Left renal cortex interstitium (tissue), 4 donors: ENCODE measurements at places on chromosomes 13 and 19.

DNA sequence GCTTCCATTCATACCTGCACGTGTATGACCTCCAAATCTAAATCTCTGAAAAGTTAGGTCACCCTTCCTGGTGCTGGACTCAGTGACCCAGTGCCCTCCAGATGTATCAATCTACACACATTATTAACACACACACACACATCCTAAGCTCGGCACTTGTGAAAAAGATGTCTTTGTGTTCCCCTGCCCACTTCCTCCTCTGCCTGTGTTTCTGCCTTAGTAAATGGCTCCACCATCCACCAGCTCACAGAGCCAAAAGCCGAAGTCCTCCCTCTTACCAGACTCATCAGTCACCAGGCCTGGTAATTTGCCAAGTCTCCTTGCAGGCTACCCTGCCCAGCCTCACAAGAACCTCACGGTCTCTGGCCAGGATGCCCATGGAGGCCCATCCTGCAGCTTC lies 131.5 kb downstream of the SHISA2 start:
- DNase-seq: no peak

GRCh38 chr13:80955501-80955900 lies 614.6 kb upstream of the SPRY2 start:
- DNase-seq: no peak

DNA sequence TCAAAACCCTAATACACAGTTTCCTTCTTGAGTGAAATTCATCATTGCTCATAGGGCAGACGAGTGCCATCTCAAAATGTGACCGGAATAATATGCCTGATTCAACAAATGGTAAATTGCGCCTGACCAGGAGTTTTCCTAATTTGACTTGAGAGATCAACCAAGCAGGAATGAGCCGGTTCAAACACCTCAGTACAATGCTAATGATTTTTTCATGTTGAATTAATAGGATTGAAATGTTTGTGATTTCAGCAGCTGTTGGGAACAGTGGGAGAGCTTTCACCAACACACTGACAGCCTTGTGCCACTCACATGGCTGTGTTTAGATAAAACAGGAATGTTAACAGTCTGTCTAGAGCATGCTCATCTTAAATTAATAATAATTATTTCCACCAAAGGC lies 484.8 kb downstream of the PCDH9 start:
- DNase-seq: no peak

DNA sequence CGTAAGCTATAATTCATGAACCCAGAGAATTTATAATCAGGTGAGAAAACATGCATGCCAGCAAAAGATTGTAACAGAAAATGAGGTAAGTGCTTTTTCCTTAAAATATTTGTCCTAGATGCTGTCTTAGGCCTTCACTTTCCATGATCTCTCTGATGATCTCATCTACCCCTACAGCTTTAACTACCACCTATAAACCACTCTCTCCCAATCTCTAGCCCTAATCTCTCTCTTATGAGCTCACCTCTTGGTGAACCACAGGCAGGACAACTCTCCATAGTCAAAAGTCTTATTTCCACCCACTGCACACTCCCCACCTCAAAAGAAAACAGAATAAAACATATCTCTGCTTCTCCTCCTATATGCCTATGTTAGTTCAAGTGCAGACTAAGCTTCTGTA lies 137.1 kb downstream of the SLC7A1 start:
- DNase-seq: no peak

- no peak for DNase-seq
Observed at GRCh38 chr19:50022823-50023222, 2.3 kb downstream of the VRK3 start.

- DNase-seq: no peak
Observed at GRCh38 chr13:19766591-19766990, 16.2 kb downstream of the PSPC1 start.

DNA sequence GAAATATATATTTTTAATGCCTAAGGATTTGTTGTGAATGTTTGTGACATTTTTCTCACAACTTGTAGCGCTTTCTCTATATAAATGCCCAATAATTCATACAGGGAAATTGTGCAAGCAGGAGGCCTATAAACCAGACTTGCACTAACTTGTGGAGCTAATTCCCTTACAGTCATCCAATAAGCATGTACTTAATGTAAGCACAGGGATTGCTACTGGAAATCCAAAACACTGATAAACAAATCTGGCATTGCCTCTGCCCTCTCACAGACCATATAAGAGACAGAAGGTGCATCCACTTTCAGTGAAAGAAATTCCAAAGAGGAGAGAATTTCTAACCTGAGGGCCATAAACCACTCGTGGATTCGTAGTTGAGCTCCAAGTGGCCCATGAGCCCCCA lies 518.8 kb downstream of the MYO16 start:
- DNase-seq: no peak

- DNase-seq: no peak
Observed at GRCh38 chr19:47389150-47389556, 30.2 kb downstream of the MEIS3 start.

DNA sequence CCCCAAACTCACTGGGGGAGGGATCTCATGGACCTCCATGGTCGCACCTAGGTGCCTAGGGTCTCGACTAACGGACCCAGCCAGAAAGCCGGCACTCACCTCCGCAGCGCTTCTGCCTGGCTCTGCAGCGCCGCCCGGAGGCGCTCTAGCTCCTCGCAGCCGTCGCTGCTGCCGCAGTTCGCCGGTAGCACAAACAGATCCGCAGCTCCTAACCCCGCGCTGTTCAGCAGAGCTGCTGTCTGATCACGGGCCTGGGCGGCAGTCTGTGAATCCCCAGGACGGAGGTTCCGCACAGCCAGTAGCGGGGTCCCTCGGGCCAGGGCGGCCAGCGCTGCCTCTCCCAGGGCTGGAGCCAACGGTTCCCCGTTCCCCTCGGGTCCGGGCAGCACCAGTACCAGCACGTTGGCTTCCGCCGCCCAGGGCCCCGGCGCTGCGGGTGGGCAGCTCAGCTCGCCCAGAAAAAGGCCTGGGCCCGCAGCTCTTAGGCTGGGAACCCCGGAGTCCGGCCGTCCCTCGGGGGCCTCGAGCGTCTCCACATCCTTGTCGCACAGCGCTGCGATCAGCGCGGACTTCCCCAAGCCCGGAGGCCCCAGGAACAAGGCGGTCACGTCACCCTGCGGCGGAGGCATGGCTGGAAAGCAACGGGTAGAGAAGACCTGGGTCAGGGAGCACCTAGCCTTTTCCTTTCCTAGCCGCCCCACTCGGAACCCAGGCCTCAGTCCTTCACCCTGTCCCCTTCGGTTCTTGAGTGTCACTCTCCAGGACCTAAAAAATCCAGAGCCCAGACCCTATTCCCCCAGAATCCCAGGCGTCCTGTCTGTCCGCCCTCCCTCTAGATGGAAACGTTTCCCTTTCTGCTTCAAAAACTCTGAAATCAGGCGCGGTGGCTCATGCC lies 977 bp downstream of the IRGQ start:
- no peak for DNase-seq

DNA sequence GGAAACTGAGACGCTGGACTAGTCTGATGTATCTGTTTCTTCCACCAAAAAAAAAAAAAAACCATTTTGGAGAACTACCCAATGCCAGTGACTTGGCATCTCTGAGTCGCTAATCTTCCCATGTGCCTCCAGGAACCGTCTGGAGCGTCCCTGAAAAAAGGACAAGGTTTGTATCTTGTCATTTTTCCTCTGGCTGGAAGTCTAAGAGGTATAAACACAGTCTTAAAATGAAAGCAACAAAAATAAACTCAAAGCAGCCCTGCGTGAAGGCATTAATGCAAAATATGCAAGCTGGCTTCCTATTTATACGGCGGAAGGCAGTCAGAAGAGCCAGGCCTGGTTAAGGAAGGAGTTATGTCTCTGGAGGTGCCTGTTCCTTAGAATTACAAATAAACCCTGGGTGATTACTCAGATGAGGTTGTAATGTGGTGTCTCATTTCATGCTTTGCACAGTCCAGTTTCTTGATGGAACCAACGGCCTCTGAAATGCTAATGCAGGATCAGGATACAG lies 20.3 kb downstream of the ACTN4 start:
- DNase-seq: no peak

DNA sequence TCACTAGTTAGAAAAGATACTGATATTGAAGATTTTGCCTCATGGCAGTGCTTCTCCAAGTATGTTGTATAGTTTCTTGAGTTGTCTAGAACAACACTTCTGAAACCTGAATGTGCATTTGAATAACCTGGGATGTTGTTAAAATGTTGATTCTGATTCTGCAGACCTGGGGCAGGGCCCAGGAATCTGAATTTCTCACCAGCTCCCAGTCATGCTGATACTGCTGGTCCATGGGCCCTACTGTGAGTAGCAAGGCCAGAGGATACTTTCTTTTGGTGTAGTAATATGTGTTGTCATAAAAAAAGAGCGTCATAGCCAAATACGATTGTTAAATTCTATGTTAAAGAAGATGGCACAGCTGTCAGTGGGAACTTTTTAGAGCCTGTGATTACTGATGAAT lies 41.6 kb upstream of the C1QTNF9 start:
- DNase-seq: no peak

- no peak for DNase-seq
Observed at GRCh38 chr19:49333811-49334288, 1.4 kb upstream of the CD37 start.

DNA sequence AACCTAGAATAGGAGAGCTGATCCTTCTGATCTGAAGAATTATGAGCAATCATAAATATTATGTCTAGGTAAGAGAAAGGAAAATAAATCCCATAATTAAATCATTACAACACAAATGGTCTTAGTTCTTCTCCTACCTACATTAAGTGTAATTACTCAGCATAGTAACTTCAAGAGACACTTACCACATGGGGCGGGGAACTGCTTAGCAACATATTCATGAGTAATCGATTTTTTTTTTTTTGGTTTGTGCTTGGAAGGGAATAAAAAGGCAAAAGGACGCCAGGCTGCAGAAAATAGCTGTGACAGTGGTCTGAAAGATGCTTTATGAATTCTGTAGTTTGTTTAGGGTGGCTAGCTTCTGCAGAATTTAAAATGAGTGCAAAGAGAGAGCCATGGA lies 103.3 kb upstream of the HTR2A start:
- DNase-seq: no peak
